ENCODE measurements at places on chromosomes 1 and 21.

- no peak for DNase-seq
Observed at GRCh38 chr1:184843732-184844495, 89.3 kb upstream of the EDEM3 start.

- peak; percentile 68 for DNase-seq
Observed at GRCh38 chr1:19811206-19811851, 3.8 kb downstream of the RNF186 start.

DNA sequence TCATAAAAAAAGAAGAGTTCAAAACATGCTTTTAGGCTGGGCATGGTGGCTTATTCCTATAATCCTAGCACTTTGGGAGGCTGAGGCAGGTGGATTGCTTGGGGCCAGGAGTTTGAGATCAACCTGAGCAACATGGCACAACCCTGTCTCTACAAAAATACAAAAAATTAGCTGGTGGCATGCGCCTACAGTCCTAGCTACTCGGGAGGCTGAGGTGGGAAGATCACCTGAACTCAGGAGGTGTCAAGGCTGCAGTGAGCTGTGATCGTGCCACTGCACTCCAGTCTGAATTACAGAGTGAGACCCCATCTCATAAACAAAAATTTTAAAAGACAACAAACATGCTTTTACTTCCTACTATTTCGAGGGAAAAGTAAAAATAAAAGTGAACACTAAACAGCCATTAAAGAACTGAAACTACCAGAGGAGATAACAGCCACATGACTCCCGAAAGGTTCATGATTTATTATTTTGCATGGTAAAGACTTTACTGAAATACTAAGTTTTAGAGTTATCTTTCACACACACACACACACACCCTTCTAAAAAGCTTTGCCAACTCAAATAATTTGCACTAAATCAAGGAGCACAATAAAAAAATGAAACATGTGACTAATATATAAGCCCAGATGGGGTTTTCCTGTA lies 48.1 kb downstream of the USP1 start:
- no peak for DNase-seq

- DNase-seq = no peak
Observed at GRCh38 chr1:212107481-212107880, 71.9 kb downstream of the DTL start.

- no peak for DNase-seq
Observed at GRCh38 chr1:193525917-193526710, 339.7 kb upstream of the B3GALT2 start.

DNA sequence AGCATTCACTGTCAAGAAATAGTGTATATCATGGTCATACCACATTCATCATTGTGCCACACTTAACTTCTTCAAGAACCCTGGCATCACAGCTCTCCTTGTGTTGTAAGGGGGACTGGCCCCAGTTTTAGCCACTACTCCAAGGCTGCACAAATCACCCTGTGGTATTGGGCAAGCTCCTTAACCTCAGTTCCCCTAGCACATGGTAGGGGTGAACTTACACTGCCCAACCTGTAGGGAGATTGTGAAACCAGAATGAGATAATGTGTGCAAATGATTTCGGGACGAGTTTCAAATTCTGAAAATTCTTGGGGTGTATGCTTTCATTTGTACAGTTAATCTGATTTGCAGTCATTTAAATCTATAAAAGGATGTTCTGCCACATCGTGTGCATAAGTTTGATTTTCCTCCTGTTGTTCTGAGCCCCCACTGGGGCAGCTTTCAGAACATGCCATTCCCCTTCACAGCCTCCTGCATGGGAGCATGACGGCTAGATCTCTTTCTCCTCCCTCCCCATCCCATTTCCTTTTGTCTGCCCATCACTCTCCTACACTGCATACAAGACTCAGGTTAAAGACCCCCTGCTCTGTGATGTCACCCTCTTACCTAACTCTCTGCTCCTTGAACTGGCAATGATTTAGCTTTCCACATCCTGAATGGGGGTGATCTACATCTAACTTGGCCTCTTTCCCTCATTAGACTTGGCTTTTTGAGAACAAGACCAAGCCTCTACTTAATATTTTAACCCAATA lies 290.3 kb downstream of the CHRM3 start:
- DNase-seq = no peak

GRCh38 chr21:31354604-31355443 lies 10.8 kb upstream of the TIAM1 start:
- DNase-seq = peak; percentile 94

DNA sequence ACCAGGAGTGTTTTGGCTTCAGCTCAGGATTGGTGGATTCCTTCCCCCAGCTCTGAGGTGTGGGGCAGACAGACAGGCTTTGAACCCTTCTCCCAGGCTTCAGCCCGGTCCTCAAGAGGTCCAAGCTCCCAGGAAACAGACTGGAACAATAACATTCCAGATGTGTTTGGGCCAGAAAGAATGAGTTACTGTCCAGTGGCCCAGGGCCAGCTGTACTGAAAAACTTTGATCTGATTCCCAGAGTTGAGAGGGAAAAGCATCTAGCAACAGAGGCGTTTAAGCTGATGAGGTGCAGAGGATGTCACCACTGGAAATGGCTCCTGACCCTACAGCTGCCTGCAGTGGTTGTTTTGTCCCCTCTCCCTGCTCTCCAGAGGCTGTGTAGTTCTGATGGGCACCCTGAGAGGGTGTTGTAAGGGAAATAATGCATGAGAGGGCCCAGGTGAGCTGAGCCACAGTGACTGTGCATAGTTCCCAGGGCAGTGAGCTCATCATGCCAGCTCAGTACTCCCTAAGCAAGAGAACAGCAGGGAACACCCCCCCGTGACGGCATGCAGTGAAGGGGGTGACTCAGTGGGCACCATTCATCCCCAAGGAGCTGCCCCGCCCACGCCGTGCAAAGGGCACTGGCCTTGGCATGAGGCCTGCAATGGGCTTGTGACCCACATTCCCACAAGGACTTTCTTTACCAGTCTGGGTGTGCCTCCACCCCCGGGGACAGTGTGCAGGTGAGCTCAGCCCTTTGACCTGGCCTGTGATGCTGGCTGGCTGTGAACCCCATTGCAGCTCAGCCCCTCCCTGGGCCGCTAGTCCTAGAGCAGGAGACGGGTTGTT lies 13.8 kb upstream of the SFN start:
- peak; percentile 98 for DNase-seq

GRCh38 chr1:110524311-110525248 lies 5.6 kb upstream of the KCNA10 start:
- DNase-seq = peak; percentile 59

DNA sequence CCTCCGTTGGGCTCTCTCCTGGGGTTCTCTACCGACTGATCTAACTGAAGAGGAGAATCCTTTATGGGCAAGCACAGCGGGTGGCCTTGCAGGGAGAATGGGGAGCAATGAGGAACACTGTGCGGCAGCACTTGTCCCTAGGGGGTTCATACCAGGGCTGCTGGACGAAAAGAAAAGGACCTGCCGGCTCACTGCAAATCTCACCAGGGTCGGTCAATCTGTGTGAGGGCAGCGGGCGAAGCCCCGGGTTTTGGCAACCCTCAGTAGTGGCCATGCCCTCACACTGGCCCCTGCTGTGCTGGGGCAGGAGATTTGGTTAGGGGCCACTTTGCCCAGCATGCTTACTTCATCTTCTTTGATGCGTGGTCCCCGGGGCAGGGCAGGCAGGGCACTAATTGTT lies 5.9 kb downstream of the LHX9 start:
- no peak for DNase-seq

DNA sequence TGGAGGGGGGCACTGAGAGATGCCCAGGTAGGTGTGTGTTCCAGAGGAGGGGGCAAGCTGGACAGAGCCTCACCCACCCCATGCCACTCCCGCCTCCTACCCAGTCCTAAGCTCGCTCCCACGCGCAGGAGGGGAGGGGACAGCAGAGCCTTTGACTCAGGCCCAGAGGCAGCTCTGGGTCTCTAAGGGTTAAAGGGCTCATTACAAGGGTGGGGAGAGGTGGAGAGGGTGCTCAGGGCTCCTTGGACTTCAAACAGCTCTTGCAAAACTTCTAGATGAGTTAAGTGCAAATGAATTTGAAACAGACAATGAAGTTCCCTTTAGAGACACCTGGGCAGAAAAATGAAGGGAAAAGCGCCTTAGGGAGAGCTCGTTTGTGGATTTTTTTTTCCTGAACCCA lies 104.2 kb upstream of the CASZ1 start:
- DNase-seq = peak; percentile 41

- no peak for DNase-seq
Observed at GRCh38 chr1:52919723-52920483, 1.6 kb downstream of the ECHDC2 start.

GRCh38 chr1:107669996-107670395 lies 295.0 kb downstream of the VAV3 start:
- peak; percentile 51 for DNase-seq

DNA sequence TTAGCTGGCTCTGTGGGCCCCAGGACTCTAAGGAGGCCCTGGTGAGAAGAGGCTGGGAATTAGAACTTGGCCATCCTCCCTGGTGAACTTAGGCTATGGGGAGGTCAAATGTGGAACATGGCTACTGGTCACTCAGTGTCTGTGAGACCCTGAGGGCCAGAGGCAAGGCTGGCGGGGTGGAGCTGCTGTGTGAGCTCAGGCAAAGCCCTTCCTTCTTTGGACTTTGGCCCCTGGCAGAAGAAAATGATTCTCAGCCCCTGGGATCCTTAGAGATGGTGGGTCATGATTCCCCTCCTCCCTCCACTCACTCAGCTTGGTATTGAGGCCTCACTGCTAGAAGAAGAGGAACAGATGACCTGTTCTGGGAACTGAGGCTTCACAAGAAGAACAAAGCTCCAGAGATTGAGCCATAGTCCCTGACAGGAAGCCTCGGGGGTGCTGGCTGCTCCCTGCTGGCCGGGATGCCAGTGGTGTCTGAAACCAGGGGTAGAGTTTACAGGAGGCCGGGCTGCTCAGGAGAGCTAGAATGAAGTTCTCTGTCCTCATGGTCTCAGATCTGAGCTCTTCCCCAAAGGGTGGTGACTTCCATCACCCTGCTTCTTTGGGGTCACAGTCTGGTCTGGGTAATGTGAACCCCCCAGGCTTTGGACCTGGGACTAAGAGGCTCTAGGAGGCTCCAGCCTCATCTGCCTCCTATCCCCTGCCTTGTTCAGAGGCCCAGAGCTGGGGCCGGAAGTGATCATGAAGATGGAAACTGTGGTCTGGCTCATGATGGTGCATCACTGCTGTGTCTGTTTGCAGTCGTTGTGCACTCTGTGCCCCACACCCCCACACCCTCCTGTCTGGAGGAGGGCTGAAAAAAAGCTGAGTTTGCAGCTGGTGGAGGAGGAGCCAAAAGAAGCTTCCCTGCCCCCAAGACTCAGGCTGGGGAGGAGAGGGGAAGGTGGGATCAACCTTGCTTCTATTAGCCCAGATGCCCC lies 905 bp downstream of the BTBD19 start:
- DNase-seq = peak; percentile 92

GRCh38 chr21:15260604-15261003 lies 195.8 kb upstream of the NRIP1 start:
- no peak for DNase-seq

DNA sequence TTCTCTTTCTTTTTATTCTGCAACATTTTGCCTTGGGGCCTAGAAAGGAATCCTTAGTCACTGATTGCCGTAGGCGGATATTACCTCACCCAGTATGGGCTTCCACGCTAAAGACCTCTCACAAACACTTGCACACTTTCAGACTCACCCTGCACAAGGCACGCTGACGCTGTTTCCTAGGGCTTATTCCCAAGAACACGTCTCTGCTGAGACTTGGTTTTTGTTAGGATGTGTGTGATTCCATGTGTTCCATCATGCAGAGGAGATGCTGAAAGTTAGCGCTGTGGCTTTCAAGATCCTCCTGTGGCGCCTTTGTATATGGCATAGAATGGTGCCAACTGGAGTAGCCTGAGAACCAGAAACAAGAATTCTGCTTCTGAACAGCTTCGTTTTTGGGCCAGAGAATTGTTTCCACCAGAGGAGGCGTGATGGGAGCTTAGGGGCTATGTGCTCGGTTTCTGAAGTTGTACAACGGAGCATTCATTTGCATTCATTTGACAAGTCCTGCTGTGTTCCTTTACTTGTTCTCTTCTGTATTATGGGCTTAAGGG lies 297.0 kb downstream of the DISC1 start:
- peak; percentile 37 for DNase-seq

GRCh38 chr1:58778385-58779000 lies 5.4 kb downstream of the JUN start:
- DNase-seq = no peak

DNA sequence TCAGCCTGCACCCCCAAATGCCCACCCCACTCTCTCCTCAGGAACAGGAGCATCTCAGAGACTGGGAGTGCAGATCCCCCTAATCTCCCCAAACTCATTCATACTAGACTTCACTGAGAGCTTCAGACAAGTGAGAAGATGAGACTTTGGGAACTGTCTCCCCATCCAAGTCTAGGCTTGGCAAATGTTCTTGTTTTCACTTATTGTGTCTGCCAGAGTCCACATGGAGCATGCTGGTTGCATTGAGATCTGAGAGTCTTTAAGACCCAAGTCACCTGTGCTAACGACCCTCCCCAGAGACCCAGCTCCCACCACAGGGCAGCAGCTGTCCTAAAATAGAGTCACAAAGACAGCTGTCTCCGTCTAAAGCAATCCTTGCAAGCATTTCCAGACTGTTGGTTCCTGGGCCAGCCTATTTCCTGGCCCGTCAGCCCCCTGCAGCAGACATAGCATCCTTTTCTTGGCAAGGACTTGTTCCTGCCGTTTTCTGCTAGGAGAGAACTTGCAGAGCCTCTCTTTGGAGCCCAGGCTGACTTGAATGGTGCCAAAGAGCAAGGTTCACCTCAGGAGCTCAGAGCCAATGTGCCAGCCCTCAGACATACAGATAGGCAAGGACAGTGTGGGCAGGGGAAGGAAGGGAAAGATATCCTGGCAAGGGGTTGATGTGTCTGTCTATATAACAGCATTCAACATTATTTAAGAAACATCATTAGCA lies 1.9 kb upstream of the CNTN2 start:
- DNase-seq = no peak

GRCh38 chr1:94271373-94271772 lies 34.0 kb upstream of the ARHGAP29 start:
- DNase-seq = peak; percentile 43

GRCh38 chr1:109534307-109534858 lies 5.3 kb upstream of the GPR61 start:
- no peak for DNase-seq

DNA sequence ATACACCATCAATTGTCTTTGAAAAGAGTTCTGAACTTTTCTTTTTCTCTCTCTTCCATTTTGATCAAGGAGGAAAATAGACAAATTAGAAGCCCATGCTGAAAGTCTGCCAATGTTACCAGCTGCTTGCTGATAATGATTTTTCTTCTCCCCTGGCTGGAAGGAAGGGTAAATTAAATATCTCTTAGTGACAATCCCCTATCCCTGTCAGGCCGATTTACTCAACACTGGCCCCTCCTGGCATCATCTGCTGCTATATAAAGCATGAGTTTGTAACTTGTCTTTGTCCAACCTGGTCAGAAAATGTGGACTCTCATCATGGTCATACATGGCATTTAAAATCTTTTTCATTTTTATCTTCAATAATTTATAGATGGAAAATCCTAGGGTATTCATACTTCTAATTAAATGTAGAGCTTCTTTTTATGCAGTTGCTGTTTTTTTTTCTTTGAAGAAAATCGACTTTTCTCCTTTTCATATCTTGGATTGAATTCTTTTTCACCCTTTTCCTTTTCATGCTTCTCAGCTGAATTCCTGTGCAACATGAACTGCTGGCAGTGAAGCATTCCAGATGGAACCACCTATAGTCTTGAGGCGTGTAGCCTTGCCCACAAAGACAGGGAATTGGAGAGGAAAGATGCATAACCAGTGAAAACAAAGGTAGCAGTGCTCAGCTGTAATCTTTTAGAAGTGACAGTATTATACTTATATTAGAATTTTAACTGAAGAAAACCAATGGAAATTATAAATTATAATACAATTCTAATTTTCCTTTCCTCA lies 214.7 kb upstream of the PTGFR start:
- DNase-seq = no peak

Measured in GM23248 (cell line).